Fibroblast of villous mesenchyme (primary cell): ENCODE measurements at places on chromosomes 5 and 9. TPM values are rescaled to one million over a fixed set of nuclear protein-coding genes. Genes with fewer than 3 reads are reported as not detected.

Gene LHX6
- not detected in 2 replicates for total RNA-seq

Gene OGN
- not detected in 2 replicates for total RNA-seq

Gene PCDHB2
- total RNA-seq: under 0.01 and 0.32 TPM in 2 replicates

Gene REXO4
- total RNA-seq: 10.0 and 12.5 TPM in 2 replicates

DNA sequence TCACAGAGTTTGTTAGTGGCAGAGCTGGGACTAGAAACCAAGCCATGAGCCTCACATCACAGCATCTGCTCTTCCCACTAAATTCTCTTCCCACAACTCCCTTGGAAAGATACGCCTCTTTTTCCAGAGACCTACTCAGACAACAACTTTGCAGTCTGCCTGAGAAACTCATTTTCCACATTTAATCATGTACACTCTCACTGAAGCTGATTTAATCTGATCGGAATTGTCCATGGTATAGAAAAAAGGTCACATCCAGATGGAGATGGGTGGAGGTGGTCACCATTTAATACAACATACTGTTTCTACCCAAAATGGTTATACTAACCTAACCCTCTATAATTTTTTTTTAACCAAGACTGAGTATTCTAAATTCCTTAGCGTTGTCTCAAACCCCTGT lies 366.2 kb downstream of the ENC1 start:
- DNase-seq: no peak

GRCh38 chr5:41118177-41118576 lies 47.0 kb upstream of the MROH2B start:
- no peak for DNase-seq

- DNase-seq: no peak
Measured at GRCh38 chr9:19032406-19032805, 603 bp downstream of the SAXO1 start.

- DNase-seq: no peak
Measured at GRCh38 chr5:3896098-3896497, 300.5 kb downstream of the IRX1 start.

DNA sequence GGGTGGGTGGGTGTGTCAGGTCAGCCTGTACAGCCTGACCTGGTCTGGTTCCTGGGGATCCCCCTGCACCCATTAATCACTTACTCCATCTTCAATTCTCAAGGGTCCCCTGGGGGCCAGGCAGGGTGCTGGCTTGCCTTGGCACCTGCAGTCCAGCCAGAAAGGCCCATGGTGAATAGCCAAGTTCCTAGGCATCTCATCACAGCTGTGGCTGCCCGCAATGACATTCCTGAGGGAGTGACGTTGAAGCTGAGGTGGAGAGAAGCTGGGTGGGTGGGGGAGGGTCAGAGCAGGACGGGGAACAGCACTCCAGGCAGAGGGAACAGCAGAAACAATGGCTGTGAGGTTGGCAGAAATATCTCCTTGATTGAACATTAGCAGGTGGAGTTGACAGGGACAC lies 10.6 kb downstream of the HMCN2 start:
- peak; percentile 16 for DNase-seq

GRCh38 chr5:2872676-2873075 lies 121.2 kb upstream of the IRX2 start:
- no peak for DNase-seq

GRCh38 chr5:5473226-5473625 lies 50.7 kb downstream of the ICE1 start:
- DNase-seq: peak; percentile 28

- DNase-seq: no peak
Measured at GRCh38 chr5:44486591-44486990, 97.4 kb upstream of the FGF10 start.

DNA sequence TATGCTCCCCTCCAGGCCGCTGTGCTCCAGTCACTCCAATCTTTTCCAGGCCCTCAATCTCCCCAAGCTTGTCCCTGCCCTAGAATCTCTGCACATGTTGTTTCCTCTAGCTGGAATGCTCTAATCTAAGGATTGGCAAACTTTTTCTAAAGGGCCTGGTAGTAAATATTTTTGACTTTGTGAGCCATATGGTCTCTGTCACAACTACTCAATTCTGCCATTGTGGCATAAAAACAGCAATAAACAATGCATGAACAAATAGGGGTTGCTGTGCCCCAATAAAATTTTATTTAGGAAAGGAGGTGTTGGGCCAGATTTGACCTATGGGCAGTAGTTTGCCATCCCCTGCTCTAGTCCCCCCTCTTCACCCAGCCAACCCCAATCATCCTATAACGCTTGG lies 150.5 kb upstream of the LRRTM2 start:
- peak; percentile 43 for DNase-seq

- DNase-seq: no peak
Measured at GRCh38 chr9:112873773-112874405, 16.8 kb downstream of the SLC46A2 start.

GRCh38 chr5:94775088-94775487 lies 156.6 kb downstream of the SLF1 start:
- DNase-seq: no peak
